Spinal cord (tissue), 10 donors: ENCODE measurements at places on chromosomes 2 and 18. TPM values are rescaled to one million over a fixed set of nuclear protein-coding genes. Genes with fewer than 3 reads are reported as not detected.

The GPD2 gene
- 92.4 TPM for total RNA-seq

The AFF3 gene
- 43.6 TPM for total RNA-seq

The ZNF521 gene
- 64.4 TPM for total RNA-seq

The CAPN13 gene
- total RNA-seq = 0.20 TPM

The COL5A2 gene
- 163 TPM for total RNA-seq

The DPP10 gene
- total RNA-seq = 30.6 TPM

The KRTCAP3 gene
- total RNA-seq = not detected
